Urinary bladder (tissue), 4 donors: ENCODE measurements at places on chromosomes 4 and X.

- no peak for DNase-seq
Measured at GRCh38 chrX:4240541-4241194, 527.2 kb upstream of the PRKX start.

DNA sequence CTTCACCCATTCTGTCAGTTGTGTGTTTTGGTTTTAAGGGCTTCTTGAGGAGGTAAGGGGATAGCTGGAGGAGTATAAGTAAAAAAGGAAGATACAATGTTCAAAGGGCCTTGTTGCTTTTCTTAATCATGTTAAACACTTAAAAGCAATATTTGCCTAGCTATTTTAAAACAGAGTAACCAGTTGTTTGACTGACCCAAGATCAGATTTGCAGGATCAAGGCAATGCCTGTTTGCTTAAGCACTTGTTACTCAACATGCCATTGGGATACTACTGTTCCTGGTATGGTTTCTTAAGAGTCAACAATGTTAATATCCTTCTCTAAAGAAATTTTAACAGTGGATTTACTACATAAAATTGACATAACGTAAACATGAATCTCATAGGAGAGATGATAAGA lies 2.6 kb downstream of the DCLK2 start:
- DNase-seq, result no peak

DNA sequence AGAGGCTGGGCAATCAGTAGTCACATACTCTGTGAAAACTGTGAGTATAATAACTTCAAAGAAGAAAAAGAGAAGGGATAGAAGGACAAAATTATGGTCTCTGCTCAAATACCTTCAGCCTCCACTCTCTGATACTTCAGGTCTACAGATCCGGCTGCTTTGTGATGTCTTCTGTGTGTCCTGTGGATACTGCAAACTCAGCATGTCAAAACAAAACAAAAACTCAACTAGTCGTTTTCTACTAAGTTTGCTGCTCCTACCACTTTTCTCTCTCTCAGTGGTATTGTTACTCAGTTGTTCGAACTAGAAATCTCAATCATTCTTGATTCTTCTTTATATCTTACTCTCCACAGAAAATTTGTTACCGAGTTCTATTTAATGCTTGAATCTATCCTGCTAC lies 202.4 kb upstream of the ANK2 start:
- no peak for DNase-seq

DNA sequence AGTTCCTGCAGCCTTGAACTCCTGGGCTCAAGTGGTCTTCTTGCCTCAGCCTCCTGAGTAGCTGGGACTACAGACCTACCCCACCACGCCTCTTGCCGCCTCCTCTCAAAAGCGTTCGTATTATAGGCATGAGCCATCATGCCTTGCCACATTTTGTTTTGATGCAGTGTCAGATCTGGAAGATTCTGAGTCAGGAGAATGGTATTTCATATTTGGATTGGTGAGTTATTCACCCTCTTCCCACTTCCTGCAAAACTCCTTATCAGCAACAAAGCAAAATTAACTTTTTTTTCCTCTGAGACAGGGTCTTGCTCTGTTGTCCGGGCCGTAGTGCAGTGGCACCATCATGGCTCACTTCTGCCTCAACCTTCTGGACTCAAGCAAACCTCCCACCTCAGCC lies 29.6 kb downstream of the REST start:
- no peak for DNase-seq
